ENCODE measurements at places on chromosomes 4 and X.

- H3K27me3 ChIP-seq: peaks cover 4% of the 10 kb centered on the region
- no peaks in the 10 kb centered on the region for H3K4me1 ChIP-seq
- no peak overlapping the region for H3K4me3 ChIP-seq
- H3K36me3 ChIP-seq: no peaks in the 10 kb centered on the region
- no peak for DNase-seq
Measured at GRCh38 chrX:46918434-46918833, 6.2 kb downstream of the JADE3 start.

- DNase-seq: no peak
- H3K27ac ChIP-seq: no peak overlapping the region
- H3K4me3 ChIP-seq: no peak overlapping the region
- H3K36me3 ChIP-seq: no peaks in the 10 kb centered on the region
Measured at GRCh38 chrX:151543706-151544105, 19.8 kb upstream of the PASD1 start.

GRCh38 chrX:25544641-25545040, 528.9 kb upstream of the ARX start:
- DNase-seq: no peak
- H3K27me3 ChIP-seq: no peaks in the 10 kb centered on the region
- no peaks in the 10 kb centered on the region for H3K36me3 ChIP-seq
- no peak overlapping the region for H3K27ac ChIP-seq
- no peak overlapping the region for H3K4me3 ChIP-seq

DNA sequence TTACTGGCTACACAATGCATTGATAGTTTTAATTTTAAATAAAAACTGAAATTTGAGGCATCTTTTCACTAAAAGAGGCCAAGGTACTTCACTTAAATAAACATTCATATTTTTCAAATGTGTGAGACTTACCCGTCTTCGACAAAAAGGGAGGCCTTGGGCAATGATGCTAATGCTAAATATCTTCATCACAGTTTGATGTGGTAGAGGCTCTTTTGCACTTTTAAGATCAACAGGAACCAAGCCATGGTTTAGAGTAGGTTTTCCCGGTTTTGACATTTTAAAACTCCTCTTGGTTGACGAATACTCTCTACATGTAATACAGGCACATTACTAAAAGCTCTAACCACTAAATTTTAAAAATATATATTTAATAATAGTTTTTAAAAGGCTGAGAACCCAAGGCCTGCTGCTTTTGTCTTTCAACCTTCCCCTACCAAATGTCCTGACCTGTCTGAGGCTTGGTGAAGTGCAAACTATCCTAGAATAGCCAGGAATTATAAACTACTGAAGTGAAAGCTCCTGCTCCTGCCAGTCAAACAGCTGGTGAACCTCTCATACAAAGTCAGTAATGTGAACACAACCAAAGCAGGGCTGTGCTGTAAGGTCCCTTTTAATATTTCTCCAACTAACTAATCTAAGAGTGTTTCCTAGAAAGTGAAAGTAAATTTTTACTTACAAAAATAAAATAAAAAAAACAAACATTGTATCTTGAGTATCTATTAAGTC, 153.7 kb downstream of the FBXW7 start:
- no peak overlapping the region for H3K27ac ChIP-seq
- no peaks in the 10 kb centered on the region for H3K36me3 ChIP-seq
- no peaks in the 10 kb centered on the region for H3K4me1 ChIP-seq
- peak overlapping the region; percentile 12 for H3K4me3 ChIP-seq
- no peak for DNase-seq

- H3K27ac ChIP-seq: no peak overlapping the region
- no peak overlapping the region for H3K4me3 ChIP-seq
- H3K27me3 ChIP-seq: no peaks in the 10 kb centered on the region
- no peaks in the 10 kb centered on the region for H3K4me1 ChIP-seq
Measured at GRCh38 chr4:21002976-21003375, 302.7 kb downstream of the PACRGL start.

- no peak for DNase-seq
- H3K27me3 ChIP-seq: peaks cover 8% of the 10 kb centered on the region
- H3K4me3 ChIP-seq: no peak overlapping the region
- H3K4me1 ChIP-seq: no peaks in the 10 kb centered on the region
- H3K27ac ChIP-seq: no peak overlapping the region
Measured at GRCh38 chr4:105634402-105635080, 73.9 kb downstream of the INTS12 start.

GRCh38 chr4:21848021-21848420, 100.6 kb downstream of the KCNIP4 start:
- H3K4me1 ChIP-seq: no peaks in the 10 kb centered on the region
- no peak overlapping the region for H3K27ac ChIP-seq
- H3K36me3 ChIP-seq: no peaks in the 10 kb centered on the region
- no peak overlapping the region for H3K4me3 ChIP-seq

GRCh38 chr4:69054578-69055200, 41.6 kb upstream of the UGT2B7 start:
- DNase-seq: no peak
- H3K4me1 ChIP-seq: peaks cover 7% of the 10 kb centered on the region
- peak overlapping the region; percentile 34 for H3K27ac ChIP-seq
- H3K27me3 ChIP-seq: no peaks in the 10 kb centered on the region
- no peaks in the 10 kb centered on the region for H3K36me3 ChIP-seq

- no peak overlapping the region for H3K4me3 ChIP-seq
- no peak for DNase-seq
- peaks cover 3% of the 10 kb centered on the region for H3K4me1 ChIP-seq
- H3K36me3 ChIP-seq: no peaks in the 10 kb centered on the region
Measured at GRCh38 chr4:78667325-78667724, 108.8 kb upstream of the BMP2K start.

- H3K27ac ChIP-seq: no peak overlapping the region
- H3K4me3 ChIP-seq: no peak overlapping the region
- no peaks in the 10 kb centered on the region for H3K27me3 ChIP-seq
- no peaks in the 10 kb centered on the region for H3K4me1 ChIP-seq
- no peak for DNase-seq
Measured at GRCh38 chr4:37542706-37543105, 143.5 kb downstream of the RELL1 start.

- no peak overlapping the region for H3K27ac ChIP-seq
- DNase-seq: no peak
- no peaks in the 10 kb centered on the region for H3K36me3 ChIP-seq
Measured at GRCh38 chr4:87033902-87034301, 99.1 kb downstream of the AFF1 start.

DNA sequence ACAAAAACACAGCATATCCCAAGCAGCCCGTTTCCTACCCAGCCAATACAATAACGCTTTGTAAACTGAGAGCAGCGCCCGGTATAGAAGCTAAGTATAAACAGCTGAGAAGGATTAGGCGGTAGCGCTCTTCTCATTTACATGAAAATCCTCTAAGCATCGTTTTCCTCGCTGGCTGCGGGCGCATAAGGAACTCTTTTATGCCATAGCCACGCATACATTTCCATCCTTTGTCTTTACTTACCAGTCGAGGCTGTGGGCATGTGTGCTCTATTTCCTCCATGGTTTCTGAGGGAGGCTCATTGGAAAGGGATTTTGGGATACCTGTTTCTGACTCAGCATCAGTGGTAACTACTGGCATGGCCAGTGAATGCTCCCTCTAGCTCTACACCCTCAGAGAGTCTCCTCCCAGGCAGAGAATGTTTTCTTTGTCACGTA, 383 bp downstream of the PCYT1B start:
- H3K36me3 ChIP-seq: no peaks in the 10 kb centered on the region
- H3K4me3 ChIP-seq: peak overlapping the region; percentile 47
- H3K27ac ChIP-seq: no peak overlapping the region
- DNase-seq: no peak

DNA sequence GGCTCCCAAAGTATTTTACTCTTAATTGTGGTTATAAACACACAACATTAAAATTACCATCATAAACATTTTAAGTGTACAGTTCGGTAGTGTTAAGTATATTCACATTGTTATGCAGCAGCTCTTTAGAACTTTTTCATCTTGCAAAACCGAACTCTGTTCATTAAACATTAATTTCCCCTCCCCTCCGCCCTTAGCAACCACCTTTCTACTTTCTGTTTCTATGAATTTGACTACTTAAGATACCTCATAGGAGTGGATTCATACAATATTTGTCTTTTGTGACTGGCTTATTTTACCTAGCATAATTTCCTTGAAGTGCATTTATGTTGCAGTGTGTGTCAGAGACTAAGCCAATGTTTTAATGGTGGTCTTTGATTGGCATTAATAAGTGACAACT, 32.6 kb downstream of the IL13RA1 start:
- no peak overlapping the region for H3K27ac ChIP-seq
- no peaks in the 10 kb centered on the region for H3K4me1 ChIP-seq
- H3K36me3 ChIP-seq: no peaks in the 10 kb centered on the region
